ENCODE measurements at places on chromosomes 2 and 18.

GRCh38 chr18:23662309-23663263, at the start of gene ANKRD29:
ANKRD29 (minus strand) TSS chr18:23662911; CDS start chr18:23662730, 181 bp downstream.
- peak; percentile 31 for DNase-seq

DNA sequence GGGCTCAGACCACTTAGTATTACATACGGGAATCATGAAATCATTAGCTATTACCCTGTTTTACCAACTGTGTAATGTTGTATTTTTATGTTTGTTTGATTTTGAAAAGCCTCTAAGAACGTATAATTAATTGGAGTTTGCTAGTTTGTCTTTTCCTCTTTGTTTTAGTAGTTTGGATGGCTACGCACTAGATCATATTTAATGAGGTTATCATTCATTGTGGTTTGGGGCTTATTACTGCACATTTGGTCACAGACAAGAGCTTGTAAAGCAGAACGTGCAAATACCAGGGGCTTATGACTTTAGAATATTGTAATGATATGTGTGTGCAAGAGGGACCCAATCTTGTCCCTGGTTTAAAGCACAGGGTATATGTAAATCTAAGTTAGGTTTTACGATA, 10.3 kb downstream of the CABLES1 start:
- DNase-seq, result no peak

- no peak for DNase-seq
Measured at GRCh38 chr2:107687073-107687472, 139.6 kb upstream of the RGPD4 start.

GRCh38 chr2:64987001-64987955, 1.9 kb upstream of the SLC1A4 start:
- peak; percentile 15 for DNase-seq

DNA sequence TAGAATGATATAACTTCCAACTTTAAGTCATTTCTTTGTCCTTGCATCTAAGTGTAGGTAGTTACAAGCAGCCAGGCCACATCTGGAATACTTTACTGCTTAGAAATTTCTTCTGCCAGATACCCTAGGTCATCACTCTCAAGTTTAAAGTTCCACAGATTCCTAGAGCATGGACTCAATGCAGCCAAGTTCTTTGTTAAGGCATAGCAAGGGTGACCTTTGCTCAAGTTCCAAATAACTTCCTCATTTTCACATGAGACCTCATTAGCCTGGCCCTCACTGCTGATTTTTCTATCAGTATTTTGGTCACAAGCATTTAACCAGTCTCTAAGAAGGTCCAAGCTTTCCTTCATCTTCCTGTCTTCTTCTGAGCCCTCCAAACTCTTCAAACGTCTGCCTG, 7.8 kb upstream of the UGT1A9 start:
- no peak for DNase-seq

DNA sequence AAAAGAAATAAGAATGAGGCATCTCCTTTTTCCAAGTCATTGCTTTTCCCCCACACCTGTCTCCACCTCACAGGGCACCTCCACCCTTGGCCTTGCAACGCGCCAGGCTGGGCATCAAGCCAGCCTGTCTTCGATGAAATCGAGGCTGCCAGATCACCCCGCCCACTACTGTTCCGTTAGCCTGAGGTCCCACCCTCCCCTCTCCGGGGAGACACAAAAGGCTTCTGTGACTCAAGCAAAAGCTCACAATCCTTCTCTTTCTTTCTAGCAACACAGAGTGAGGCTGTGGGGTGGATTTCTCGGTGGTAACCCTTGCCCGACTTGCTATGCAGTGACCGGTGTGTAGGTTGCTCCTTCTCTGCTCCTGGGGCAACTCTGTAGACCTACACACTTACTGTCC, 9.9 kb downstream of the TNP1 start:
- peak; percentile 84 for DNase-seq

- DNase-seq, result no peak
Measured at GRCh38 chr2:14011190-14011589, 621.3 kb upstream of the LRATD1 start.

DNA sequence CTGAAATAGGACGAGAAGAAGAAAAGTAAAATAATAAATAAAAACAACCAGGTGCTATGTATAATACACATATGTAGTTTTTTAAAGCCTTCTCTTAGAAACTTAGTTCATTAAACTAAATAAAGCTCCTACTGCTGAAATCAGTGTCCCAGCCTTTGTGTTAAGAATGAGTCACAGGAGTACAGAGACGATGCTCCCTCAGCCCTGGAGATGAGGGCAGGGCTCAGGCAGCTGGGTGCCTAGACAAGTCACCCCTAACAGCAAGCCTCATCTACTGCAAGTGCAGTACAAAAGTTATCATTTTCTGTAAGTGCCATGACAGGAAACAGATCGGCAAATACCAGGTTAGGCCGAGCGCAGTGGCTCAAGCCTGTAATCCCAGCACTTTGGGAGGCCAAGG, 18.2 kb downstream of the KIDINS220 start:
- DNase-seq, result no peak
